ENCODE measurements at places on chromosomes 16 and 17.
A peak's percentile ranks its signal among the peaks of the same experiment; 100 is the strongest.

GRCh38 chr16:11079652-11080187 is 135.4 kb downstream of the CLEC16A start:
- no peak for DNase-seq

DNA sequence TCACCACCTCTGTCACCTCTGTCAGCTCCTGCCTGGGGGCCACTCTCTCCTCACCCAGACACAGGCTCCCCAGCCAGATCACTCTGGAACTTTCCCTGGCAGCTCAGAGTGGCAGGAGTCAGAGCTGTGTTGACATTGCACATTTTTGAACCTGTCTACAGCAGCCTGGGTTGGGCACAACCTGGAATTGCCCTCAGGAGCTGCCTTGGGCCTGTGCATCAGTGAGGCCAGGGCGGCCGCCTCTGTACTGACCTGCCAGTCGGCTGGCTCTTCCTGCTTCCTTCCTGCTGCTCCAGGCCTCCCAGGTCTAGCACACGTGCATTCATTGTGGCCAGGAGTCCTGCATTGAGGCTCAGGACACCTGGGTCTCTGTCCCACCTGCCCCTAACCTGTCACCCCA is 14.2 kb upstream of the TMEM11 start:
- no peak for DNase-seq

- no peak for DNase-seq
These were observed 112.6 kb downstream of the IRF8 start for GRCh38 chr16:86011532-86011931.

GRCh38 chr17:27565874-27566670 is 64.9 kb upstream of the LGALS9 start:
- DNase-seq = peak; percentile 12

- DNase-seq = no peak
These were observed 46.8 kb upstream of the TMEM97 start for GRCh38 chr17:28272166-28272565.

DNA sequence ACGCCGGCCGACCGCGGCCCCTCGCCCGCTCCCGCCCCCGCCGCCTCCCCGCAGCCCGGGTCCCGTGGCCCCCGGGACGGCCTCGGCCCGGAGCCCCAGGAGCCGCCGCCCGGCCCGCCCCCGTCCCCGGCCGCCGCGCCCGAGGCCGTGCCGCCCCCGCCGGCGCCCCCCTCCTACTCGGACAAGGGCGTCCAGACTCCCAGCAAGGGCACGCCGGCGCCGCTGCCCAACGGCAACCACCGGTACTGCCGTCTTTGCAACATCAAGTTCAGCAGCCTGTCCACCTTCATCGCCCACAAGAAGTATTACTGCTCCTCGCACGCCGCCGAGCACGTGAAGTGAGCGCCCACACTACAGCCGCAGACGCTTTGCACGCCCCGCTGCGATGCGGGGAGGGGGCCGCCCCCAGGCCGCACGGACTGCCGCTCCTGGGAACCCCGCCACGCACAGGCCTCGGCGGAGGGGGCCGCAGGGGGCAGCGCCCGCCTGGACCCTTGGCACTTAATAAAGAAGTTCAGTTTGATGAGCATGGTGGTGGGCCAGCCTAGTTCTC is 35.5 kb upstream of the ZC3H18 start:
- DNase-seq = no peak

GRCh38 chr16:75742424-75743047 is 16.2 kb upstream of the CPHXL start:
- DNase-seq = no peak

DNA sequence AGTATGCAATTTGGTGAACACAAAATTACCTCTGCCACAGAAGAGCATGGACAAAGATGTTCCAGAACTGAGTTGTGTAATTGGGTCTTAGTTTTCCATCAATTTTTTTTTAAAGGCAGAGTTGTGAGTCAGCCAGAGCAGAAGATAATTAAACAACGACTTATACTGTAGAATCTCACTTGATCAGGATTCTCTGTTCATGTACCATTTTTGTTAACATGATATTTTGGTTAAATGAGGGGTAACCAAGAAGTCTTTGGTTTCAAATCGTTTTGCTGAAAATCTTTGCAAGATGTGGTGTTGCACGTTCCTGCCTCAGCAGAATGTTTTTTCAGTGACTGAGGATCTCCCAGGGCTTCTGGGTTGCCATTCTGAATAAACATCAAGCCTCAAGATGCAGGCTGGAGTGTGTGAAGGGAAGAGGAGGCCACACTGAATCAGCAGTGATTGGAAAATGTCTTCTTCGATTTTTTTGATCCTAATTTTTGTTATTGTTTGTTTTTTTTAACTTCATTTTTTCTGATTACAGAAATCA is 232.6 kb upstream of the IRX3 start:
- no peak for DNase-seq

GRCh38 chr16:85349365-85350145 is 237.3 kb upstream of the CIBAR2 start:
- no peak for DNase-seq

GRCh38 chr17:75861927-75862317 is 6.8 kb upstream of the WBP2 start:
- DNase-seq = no peak

- no peak for DNase-seq
These were observed 123.2 kb upstream of the ANKFN1 start for GRCh38 chr17:56030009-56030624.

DNA sequence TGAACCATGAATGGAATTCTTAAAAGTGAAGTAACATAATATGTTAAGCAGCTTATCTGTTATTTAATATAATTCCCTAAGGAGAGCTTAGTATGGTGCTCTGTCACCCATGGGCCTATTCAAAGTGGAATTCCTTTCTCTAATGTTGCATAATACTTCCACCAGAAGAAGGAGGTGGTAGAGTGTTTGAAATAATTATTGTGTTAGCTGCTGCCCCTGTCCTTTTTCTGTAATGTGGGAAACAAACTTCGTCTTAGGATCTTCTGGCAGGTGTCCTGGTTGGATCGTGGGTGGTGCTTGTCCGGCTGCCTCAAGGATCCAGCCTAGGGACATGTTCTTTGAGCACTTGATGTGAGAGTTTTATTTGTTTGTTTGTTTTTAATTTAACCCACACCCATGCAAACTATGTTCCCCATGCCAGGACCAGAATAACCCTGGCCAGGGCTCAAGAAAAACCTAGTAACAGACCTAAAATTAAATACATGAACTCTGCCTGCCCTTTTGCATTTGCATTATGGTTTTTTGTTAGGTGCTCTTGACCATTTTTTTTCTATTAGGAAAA is 46.1 kb downstream of the ZNRF1 start:
- no peak for DNase-seq

DNA sequence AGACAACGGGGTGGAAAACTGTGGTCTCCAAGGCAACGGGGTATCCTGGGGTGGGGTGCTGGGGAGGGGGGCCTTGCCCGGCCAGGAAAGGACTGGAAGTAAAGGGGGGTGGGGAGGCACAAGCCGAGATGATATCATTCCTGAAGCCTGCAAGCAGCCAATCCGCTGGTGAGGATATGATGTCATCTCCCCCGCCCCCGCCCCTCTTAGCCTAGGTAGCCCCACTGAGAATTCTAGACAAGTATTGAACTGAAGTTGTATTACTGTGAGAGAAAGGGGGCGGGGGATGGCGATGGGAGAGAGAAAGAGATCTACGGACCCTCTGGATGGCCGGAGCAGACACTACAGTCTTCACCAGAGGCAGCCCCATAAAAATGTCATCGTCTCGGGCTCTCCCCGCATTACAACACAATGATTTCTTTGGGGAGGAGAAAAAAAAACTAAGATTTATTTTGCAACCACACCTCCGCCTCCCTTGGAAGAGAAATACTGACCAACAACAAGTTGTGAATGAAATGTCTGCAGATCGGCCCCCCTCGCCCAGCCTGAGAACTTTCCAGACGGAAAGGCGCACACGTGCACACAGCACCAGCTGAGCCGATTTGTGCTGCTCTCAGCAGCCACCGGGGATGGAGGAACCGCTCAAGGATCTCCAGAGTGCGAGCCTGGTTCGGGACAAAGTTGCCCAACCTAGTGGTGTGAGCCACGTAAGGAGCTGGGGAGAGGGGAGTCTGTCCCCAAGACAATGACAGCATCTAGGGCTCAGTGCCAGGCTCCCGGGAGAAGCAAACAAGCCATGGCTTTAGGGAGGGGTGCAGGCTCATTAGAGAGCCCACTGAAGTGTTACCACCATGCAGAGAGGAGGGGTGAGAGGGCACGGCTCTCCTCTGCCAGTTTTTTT is 222.1 kb downstream of the SOX9 start:
- no peak for DNase-seq

DNA sequence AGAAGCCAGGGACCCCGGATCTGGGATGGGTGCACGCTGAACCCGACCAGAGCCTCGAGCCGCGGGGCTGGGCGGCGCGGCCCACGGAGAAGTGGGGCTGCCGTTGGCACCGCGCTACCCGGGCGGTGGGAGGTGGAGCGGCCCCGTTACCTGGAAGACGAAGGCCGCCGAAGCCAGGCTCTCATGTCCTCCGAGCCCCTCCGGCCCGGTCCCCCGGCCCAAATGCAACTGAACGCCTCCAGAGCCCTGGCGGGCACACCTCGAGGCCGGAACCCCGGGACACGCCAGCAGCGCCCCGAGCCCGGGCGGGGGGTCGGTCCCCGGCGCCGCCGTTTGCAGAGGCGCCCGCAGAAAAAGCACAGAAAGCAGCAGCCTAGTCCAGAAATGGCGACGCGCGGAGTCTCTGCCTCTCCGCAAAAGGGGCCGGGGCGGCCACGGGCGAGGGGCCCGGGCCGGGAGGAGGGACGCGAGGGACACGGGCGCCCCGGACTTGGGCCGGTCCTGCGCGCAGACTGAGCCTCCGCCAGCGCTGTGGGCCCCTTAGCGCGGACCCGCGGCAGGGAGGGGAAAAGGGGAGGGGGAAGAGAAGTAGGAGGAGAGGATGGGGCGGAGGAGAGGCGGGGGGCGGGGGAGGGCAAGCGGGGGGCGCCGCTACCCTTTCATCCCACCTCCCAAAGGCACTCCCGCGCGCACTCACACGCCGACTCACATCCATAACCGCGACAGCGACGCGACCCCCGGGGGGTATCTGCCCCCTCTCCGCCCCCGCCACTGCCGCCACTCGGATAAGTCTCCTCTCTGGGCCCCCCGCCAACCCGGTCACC is 1.4 kb downstream of the AXIN2 start:
- DNase-seq = no peak

DNA sequence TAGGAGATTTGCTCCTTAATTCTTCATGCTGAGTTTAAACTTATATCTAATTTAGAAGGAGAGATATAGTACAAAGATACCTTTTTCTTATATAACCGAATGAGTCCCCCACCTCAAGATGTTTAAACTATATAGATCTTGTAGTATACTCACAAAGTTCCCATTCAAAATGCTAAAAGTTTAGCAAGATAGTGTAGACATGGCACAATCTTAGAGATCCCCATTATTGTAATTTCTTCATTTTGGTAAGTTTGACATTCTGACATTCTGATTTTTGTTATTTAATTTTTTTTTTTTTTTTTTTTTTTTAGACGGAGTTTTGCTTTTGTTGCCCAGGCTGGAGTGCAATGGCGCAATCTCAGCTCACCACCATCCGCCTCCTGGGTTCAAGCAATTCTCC is 22.8 kb downstream of the SNTB2 start:
- no peak for DNase-seq

DNA sequence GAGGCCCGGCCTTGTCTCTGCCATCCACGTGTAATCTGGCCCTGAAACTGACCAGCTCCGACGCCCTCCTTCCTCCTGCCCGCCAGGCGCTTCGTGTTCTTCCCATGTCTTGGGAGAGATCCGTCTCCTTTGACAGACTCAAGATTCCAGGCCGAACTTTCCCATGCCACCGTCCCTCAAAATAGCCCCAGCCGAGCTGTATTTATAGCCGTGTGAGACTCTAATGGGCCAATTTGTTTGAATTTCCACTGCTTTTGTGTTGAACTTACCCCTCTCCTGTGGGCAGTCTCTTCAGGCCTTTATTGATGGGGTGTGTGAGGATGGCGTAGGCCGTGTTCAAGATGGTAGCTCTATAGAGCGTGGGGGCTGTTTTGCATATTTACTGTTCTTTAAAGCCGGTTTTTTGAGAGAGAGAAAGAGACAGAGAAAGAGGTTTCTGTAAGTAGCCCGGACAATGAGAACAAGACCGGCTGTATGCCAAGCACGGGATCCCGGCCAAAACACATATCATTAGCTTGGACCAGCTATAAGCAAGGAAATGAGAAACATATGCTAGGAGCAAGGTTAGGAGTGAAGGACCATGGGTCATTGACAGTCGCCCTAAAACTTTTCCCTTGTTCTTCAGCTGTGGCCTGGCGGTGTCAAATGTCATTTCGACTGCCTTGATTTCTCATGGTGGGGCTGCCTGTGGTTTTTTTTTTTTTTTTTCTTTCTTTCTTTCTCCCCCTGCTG is 124.5 kb upstream of the ZFHX3 start:
- no peak for DNase-seq

GRCh38 chr16:24989494-24989893 is 25.7 kb downstream of the ARHGAP17 start:
- DNase-seq = no peak

DNA sequence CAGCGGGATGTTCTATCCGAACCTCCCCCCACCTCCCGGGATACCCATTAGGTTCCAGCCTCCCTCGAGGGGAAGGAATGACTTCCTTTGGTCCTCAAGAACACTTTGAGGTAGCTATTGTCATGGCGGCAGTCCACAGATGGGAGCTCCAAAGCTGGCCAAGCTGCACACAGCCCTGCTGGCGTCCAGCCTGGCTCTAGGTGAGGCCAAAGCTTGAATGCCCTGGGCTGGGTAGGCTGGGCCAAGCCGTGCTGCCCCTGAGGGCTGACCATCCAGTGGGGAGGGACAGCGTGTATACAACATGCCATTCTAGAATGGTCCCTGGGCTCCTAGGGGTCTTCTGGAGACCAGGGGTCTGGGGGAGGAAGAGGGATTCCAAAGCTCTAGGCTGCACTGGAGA is 43.5 kb downstream of the PEMT start:
- DNase-seq = no peak

- no peak for DNase-seq
These were observed 181.1 kb downstream of the UTP18 start for GRCh38 chr17:51441431-51441830.

DNA sequence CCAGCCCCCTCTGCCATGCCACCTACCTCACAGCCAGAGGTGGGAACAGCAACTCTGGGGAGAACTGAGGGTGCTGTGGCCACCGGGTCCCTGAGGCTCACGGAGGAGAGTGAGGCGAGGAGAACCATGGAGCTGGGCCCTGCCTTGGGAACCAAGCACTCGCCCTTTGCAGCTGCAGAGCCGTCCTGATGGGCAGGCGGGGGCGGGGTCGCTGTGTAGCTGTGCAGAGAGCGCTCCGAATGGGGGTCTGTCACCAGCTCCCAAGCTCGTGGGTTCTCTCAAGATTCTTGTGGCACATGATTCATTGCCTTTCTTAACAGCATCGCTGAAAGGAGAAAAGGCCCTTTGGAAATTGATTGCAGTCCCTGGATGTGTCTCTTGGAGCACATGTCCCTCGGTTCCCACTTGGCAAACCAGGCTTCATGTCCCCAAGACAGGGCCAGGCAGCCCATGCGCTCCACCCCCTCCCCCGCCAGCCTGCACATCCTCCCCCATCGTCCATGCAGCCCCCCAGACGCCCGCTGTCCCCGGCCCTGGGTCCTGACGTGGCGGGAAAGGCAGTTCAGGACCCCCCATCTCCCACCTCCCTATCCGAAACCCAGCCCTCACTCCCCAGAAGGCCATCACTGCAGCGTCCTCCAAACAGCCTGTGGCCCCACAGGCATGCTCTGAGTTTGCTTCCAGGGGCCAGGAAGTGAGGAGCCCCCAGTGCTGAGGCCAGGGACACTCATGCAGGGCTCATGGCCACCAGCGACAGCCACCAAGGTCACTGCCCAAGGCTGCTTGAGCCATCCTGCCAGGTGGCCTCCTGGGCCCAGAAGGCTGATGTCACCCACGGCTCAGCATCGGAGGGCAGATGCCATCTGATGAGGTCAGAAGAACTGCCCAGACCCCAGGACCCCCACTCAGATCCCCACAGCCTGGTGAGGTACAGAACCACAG is 20.6 kb upstream of the CHMP6 start:
- DNase-seq = no peak
